Renal cortical epithelial cell (primary cell): ENCODE measurements at places on chromosomes 6 and 20. TPM values are rescaled to one million over a fixed set of nuclear protein-coding genes. Genes with fewer than 3 reads are reported as not detected.
A peak's percentile ranks its signal among the peaks of the same experiment; 100 is the strongest.

DNA sequence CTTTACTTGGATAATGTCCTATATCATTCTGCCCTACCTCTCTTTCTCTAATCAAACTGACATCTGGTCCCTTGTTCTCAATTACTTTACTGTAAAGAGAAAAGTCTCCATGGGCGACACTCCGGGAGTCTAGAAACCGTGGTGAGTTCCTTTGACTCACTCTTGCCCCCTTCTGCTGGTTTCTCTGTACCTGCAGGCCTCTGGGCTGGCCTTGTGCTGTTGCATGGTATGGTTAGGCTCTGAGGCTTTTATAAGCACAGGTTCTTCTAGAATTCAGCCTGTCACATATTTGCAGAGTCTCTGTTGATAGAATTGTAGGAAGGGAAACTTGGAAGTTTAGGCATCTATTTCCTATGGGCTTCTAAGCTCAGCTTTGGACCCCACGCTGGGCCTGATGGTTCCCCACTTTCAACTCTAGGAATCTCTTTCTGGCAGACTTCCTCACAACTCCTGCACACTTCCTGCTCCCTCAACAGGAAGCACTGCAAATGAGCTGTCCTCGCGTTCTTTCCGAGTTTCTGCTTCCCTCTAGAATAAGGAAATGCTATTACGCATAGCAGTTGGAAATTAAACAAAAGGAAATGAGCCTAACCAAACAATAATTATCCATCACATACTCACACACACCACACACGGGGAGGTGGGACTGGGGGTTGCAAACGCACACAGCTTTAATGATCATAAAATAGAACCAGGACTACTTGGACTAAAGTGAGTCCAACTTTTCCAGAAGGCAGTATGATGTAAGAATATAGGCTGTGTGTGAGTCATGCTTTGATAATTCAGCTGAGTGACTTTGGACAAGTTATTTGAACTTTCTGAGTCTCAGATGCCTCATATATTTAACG, 683.3 kb downstream of the QKI start:
- peak; percentile 64 for DNase-seq

DNA sequence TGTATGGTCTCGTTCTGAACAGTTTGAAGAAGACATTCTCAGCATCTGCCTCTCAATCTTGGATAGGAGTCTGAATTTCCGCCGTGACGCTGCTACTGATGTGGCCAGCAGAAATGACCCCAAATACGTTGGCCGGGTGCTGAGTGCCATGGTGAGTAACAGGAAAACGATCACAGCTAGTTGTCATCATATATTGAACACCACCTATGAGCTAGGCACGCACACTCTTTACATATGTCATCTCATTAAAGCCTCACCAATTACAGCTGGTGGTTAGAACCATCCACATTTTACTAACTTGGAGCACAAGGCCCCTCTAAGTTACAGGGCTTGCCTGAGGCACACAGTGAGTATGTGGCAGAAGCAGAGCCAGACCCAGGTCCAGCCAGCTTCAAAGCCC, 17.1 kb downstream of the TGM3 start:
- DNase-seq, result no peak

GRCh38 chr6:112317461-112317860, 29.7 kb upstream of the RFPL4B start:
- DNase-seq, result no peak

DNA sequence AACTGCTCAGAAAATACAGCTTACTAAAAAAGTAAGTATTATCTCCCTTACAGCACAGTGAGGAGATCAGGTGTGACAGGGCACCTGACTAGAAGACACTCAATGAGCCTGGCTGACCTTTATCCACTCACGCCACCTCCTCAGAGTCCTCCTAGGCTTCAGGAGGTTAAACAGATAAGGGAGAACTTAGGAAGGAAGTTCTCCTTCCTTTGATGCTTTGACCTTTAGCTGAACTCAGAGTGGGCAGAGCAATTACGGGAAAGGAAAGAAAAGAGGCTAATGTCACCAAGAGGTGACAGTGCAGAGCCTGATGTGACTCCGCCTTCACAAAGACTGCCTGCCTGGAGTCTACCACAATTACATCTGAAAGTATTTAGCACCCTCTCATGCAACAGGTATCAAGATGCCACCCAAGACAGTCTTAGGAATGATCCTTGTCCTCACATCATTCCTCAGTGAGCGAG, 36.7 kb downstream of the MAN1A1 start:
- no peak for DNase-seq

DNA sequence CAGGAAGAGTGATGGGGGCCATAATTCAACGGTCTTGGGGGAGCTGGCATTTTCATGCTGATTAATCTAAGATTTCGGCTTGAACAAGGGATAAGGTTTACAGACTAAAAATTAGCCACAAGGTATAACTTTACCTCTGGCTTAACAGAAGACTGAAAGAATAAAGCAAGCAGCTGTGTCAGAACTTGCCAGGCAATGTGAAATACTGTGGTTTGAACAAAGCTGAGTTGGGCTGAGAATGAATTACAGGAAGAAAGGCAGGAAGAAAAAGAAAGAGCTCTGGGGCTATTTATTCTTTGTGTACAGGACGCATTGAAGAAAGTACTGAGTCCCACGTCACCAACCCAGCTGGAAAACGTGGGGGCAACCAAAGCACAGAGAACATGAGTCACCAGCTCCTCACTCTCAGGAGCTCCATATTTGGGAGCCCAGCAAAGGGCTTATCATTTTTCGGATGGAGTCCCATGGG, 121.5 kb upstream of the NEDD9 start:
- peak; percentile 65 for DNase-seq

MOG gene
- not detected in 2 replicates for total RNA-seq

GRCh38 chr6:163536770-163537169, 122.3 kb downstream of the QKI start:
- peak; percentile 36 for DNase-seq

LPA gene
- total RNA-seq, result not detected in 2 replicates

VGLL2 gene
- 0.17 TPM in 1 of 2 replicates, not detected in the other for total RNA-seq

DNA sequence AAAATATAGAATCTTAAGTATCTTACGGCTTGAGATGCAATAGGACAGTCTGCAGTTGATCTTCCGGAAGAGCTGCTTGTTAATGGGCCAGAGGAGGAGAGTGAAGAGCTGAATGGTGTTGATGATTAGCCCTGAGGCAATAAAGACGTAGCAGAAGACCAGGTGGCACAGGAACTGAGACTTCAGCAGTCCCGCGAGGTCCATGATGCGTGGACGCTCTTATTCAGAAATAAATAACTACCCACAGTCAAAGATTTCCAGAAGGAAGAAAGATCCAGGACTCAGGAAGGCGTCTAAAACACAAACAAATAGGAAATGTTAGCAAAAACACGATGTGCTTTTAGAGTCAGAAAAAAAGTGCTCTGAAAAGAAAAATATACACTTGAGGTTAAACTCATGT, 41.9 kb downstream of the AGPAT4 start:
- peak; percentile 66 for DNase-seq

DNA sequence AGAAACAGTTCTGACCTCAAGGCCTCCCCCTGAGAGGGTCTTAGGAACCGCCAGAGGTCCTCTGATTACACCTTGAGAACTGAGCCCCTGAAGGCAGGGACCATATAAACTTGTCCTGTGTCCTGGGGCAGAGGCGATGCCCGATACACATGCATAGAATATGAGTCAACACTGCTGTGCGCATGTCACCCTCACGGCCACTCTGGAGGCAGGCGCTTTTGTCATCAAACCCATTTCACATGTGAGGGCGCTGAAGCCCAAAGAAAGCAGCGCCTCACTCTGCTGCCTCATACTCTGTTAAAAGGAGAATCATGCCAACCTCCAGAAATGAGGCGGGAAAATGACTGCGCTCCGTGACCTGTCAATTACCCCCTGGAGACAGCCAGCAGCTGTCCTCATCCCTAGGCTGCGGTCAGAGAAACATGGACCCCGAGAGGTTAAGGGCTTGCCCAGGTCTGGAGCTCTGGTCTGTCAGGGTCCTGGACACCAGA, 158.3 kb downstream of the GRM4 start:
- no peak for DNase-seq

DNA sequence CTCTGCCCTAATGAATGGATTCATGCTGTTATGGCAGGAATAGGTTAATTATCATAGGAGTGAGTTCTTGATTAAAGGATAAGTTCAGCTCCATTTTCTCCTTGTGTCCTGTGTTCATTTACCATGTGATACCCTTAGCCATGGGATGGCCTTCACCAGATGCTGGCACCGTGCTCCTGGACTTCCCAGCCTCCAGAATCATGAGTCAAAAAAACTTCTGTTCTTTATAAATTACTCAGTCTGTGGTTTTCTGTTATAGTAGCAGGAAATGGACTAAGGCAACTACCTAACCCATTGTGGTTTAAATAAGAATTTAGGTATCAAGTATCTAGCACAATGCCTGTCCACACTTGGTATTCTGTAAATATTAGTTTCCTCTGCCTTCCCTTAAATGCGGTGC, 223.5 kb downstream of the MEI4 start:
- DNase-seq, result no peak

SLC26A8 gene
- total RNA-seq, result 0.05 TPM in 1 of 2 replicates, not detected in the other
